ENCODE measurements at places on chromosomes 3 and 15. TPM values are rescaled to one million over a fixed set of nuclear protein-coding genes. Genes with fewer than 3 reads are reported as not detected.

GRCh38 chr3:146970236-146970635 is 365.1 kb upstream of the PLSCR5 start:
- H3K4me1 ChIP-seq, result no peaks in the 10 kb centered on the region
- no peak overlapping the region for H3K27ac ChIP-seq
- no peak for DNase-seq
- H3K36me3 ChIP-seq, result no peaks in the 10 kb centered on the region

Gene RTP1
- not detected for total RNA-seq

- H3K27me3 ChIP-seq, result no peaks in the 10 kb centered on the region
- no peak overlapping the region for H3K4me3 ChIP-seq
- no peaks in the 10 kb centered on the region for H3K4me1 ChIP-seq
These were observed 137.1 kb downstream of the CD47 start for GRCh38 chr3:107953722-107954121.

DNA sequence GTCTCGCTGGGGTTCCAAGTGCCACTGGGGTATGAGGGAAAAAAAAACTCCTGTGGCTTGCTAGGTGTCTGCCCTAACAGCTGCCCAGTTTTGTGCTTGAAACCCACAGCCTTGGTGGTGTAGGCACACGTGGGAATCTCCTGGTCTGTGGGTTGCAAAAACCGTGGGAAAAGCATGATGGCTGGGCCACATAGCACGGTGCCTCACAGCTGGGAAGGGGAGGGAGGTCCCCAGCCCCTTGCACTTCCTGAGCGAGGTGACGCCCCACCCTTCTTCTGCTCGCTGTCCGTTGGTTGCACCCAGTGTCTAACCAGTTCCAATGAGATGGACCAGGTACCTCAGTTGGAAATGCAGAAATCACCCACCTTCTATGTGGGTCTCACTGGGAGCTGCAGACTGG is 144.3 kb downstream of the KBTBD8 start:
- no peaks in the 10 kb centered on the region for H3K4me1 ChIP-seq
- H3K4me3 ChIP-seq, result no peak overlapping the region
- DNase-seq, result no peak
- no peaks in the 10 kb centered on the region for H3K36me3 ChIP-seq

Gene UTS2B
- 0.41 TPM for total RNA-seq

DNA sequence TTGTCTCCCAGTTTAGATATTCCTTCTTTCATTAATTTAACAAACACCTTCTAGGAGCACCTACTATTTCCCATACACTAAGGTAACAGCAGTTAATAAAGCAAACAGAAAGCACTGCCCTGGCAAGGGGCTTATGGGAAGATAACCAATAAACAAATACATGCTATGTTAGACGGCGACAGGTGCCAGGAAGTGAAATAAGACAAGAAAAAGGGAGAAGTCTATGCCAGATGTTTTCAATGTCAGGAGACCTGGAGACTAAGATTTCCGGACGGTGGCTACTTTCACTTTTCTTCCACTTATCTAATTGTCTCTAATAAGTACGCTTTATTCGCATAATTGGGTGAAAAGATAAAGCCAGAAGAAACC is 32.5 kb upstream of the ZNF445 start:
- no peaks in the 10 kb centered on the region for H3K4me1 ChIP-seq
- peak overlapping the region; percentile 73 for H3K27ac ChIP-seq
- no peaks in the 10 kb centered on the region for H3K27me3 ChIP-seq
- DNase-seq, result no peak
- H3K36me3 ChIP-seq, result no peaks in the 10 kb centered on the region

DNA sequence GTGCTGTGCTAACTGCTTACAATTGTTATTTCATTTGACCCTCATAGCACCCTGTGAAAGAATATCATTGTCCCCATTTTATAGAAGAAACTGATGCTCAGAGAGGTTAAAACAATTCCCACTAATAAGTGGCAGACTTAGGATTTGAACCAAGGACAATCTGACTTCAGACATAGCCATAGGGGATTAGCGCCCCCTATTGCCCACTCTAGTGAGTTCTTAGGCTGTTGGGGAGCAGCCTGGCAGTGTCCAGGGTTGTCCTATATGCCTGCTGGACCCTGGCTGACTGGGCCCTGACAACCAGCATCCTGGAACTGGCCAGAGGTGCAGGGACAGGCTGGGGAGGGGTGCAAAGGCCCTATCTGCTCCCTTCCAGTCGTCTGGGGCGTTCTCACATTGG is 15.4 kb downstream of the DPH3 start:
- H3K4me1 ChIP-seq, result no peaks in the 10 kb centered on the region
- H3K27ac ChIP-seq, result no peak overlapping the region
- no peaks in the 10 kb centered on the region for H3K36me3 ChIP-seq
- H3K27me3 ChIP-seq, result no peaks in the 10 kb centered on the region

- H3K36me3 ChIP-seq, result no peaks in the 10 kb centered on the region
- H3K4me3 ChIP-seq, result no peak overlapping the region
- no peak overlapping the region for H3K27ac ChIP-seq
- no peaks in the 10 kb centered on the region for H3K27me3 ChIP-seq
- no peak for DNase-seq
These were observed 121.6 kb downstream of the TFG start for GRCh38 chr3:100830931-100831330.

DNA sequence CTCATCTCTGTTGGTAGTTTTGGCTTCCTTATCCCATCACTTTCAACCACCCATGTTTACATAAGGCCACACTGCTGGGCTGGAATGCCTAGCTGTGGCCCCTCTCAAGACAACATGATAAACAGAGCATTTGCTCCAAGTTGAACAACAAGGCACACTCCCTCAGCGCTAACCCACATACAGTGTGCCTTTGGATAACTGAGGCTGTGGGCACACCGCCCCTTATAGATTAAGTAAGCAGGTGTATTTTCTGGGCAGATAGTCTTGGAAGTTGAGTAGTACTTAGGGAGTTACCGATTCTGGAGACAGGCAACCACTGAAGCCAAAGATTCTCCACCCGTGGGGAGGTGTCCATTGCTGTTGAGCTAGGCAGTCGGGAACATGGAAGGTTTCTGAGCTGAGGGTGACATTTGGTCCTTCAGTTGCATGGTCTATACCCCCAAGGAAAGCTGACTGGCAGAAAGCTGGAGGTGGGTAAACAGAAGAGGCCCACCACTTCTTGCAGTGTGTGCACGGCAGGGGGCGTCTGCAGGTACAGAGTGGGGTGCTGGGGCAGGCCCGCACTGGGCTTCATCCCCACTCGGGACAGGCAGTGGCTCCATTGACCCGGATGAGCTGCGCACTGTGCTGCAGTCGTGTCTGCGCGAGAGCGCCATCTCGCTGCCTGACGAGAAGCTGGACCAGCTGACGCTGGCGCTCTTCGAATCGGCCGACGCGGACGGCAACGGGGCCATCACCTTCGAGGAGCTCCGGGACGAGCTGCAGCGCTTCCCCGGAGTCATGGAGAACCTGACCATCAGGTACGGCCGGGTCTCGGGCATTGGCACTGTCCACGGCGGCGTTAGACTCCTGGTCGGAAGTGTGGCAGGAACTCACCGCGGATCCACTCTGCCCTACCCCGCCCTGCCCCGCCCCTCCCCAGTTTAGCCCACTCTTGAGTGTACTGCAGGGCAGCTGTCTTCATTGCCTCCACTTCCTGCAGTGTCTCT is 16.8 kb downstream of the NOX5 start:
- H3K27me3 ChIP-seq, result no peaks in the 10 kb centered on the region
- H3K36me3 ChIP-seq, result no peaks in the 10 kb centered on the region
- DNase-seq, result peak; percentile 70
- peak overlapping the region; percentile 40 for H3K4me3 ChIP-seq
- no peak overlapping the region for H3K27ac ChIP-seq

DNA sequence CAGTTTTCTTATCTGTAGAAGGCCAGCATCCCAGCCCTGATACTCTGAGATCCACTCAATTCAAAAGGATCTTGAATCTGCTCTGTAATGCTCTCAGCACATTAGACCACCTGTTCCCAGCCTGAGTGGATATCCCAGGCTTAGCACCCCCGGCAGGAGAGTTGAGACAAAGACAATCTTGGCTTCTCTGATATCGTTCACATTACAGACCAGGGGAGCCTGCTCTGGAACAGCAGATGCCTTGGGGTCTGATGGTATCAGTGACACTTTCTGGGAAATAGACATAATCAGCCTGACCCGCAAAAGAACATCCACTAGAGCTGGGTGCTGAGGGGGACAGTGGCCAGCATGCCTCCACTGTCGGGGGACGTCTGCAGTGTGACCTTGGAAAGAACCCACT is 70.6 kb downstream of the BDH1 start:
- no peak overlapping the region for H3K4me3 ChIP-seq
- DNase-seq, result no peak
- H3K36me3 ChIP-seq, result no peaks in the 10 kb centered on the region
- H3K27ac ChIP-seq, result no peak overlapping the region
- H3K27me3 ChIP-seq, result no peaks in the 10 kb centered on the region

Gene ARID3B
- 6.2 TPM for total RNA-seq

GRCh38 chr3:186849374-186849975 is 7.0 kb downstream of the ADIPOQ start:
- no peaks in the 10 kb centered on the region for H3K36me3 ChIP-seq
- DNase-seq, result peak; percentile 72

DNA sequence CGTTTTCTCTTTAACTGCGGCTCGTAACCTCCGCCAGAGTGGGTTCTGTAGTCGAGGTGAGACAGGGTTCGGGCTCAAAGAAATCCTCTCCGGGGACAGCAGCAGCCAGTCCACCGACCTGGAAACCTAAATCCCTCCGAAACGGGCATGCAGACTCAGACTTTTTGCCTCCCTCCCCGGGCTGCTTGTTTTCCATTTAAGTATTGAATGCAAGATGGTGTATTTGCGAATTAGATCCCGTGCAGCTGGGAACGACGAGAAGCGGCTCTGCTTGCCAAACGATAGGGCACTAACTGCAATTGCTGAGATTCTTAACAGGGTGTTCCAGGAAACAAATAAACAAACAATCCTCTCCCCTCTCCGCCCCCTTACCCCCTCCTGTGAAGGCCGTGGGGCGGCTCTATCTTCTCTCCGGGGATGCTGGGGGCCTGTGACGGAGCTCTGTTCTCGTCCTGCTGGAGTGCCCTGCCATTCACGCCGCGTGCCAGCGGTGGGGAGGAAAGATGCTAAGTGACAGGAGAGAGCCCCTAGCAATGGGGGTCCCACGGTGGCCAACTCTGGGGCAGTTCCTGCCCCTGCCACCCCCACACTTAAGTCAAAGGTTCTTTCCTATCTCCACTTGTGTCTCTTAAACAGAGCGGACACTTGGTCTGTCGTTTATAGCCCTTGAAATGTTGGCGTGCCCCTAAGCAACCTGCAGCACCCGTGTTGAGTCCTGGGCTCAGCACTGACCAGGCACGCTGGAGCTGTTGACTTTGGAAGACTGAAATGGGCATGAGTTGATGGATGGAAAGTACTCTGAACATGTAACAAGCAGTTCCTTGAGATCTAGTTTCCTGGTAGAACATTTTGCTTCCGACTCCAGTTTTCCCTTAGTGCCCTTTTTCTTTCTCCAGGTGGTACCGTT is 1.3 kb upstream of the ETV5 start:
- peak; percentile 77 for DNase-seq
- peak overlapping the region; percentile 66 for H3K27ac ChIP-seq
- no peaks in the 10 kb centered on the region for H3K36me3 ChIP-seq
- H3K27me3 ChIP-seq, result peaks cover 3% of the 10 kb centered on the region
- no peaks in the 10 kb centered on the region for H3K4me1 ChIP-seq

GRCh38 chr15:68499620-68500312 is 67.8 kb upstream of the ITGA11 start:
- no peaks in the 10 kb centered on the region for H3K36me3 ChIP-seq
- H3K4me1 ChIP-seq, result no peaks in the 10 kb centered on the region
- H3K27me3 ChIP-seq, result no peaks in the 10 kb centered on the region

- DNase-seq, result no peak
- H3K27me3 ChIP-seq, result no peaks in the 10 kb centered on the region
- no peak overlapping the region for H3K27ac ChIP-seq
These were observed 57.5 kb upstream of the ACAN start for GRCh38 chr15:88745696-88746095.

- no peak overlapping the region for H3K4me3 ChIP-seq
- DNase-seq, result no peak
- no peaks in the 10 kb centered on the region for H3K27me3 ChIP-seq
- peaks cover 31% of the 10 kb centered on the region for H3K4me1 ChIP-seq
- peaks cover 2% of the 10 kb centered on the region for H3K36me3 ChIP-seq
- peak overlapping the region; percentile 88 for H3K27ac ChIP-seq
These were observed 10.5 kb downstream of the GNAI2 start for GRCh38 chr3:50246517-50246954.

DNA sequence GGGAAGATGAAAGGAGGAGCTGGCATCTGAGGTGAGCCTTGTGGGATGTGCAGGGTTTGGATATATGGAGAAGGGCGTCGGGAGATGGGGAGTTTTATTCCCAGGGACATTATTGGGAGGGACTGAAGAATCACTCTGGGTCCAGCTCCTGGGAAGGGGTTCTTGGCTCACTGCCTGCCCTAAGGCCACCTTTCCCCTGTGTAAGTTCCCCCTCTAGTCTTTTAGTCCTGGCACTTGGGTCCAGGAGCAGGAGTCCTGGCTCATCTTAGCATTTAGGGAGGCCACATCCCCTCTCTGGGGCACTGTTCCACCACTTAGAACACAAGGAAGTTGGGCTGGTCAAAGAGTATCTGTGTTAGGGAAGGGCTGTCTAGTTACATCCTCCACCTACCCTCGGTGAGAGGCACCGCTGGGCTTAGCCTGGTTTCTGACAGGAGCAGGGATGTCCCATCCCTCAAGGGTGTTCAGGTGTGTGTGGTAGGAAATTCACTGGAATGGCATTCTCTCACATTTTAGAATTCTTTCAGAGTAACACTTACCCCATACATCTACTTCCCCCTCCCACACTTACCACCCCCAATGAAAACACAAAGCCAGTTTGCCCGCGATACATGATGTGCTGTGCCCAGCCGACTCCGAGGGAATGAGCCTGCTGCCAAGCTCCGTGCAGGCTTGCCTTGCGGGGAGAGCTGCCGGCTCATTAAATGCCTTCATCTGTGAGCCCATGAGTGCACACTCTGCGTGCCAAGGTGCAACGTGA is 86.7 kb downstream of the FAM43A start:
- H3K36me3 ChIP-seq, result no peaks in the 10 kb centered on the region
- DNase-seq, result no peak
- H3K4me1 ChIP-seq, result no peaks in the 10 kb centered on the region
- no peak overlapping the region for H3K4me3 ChIP-seq
- no peaks in the 10 kb centered on the region for H3K27me3 ChIP-seq

DNA sequence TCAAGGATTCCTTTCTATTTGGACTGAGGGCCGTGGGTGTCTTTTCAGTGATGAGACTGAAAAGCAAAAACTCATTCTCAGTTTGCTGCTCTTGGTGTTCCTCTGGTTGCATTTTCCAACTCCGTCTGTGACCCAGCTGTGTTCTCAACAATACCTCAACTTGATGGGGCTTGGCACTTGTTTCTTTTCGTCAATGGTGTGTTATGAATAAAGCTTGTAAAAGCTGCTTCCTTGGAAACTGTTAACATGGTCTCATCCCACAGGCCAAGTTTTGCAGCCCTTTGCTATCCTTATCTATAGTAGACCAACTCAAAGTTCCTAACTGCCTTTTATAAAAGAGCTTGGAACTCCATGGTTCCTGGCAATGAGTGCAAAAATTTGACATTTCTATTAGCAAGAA is 142.5 kb upstream of the UBE2E1 start:
- no peaks in the 10 kb centered on the region for H3K4me1 ChIP-seq
- H3K27ac ChIP-seq, result no peak overlapping the region
- no peaks in the 10 kb centered on the region for H3K27me3 ChIP-seq
- no peak overlapping the region for H3K4me3 ChIP-seq
- H3K36me3 ChIP-seq, result no peaks in the 10 kb centered on the region
- DNase-seq, result no peak

GRCh38 chr3:53938645-53939044 is 47.0 kb upstream of the SELENOK start:
- no peaks in the 10 kb centered on the region for H3K36me3 ChIP-seq
- H3K4me3 ChIP-seq, result no peak overlapping the region
- no peaks in the 10 kb centered on the region for H3K27me3 ChIP-seq
- no peaks in the 10 kb centered on the region for H3K4me1 ChIP-seq
- peak; percentile 84 for DNase-seq
- no peak overlapping the region for H3K27ac ChIP-seq

Gene P2RY14
- 2.4 TPM for total RNA-seq

Gene OR5K1
- total RNA-seq, result not detected

Gene HRG
- total RNA-seq, result 0.35 TPM
